SJCRH30 (cell line): ENCODE measurements at places on chromosomes 16 and 17.
A peak's percentile ranks its signal among the peaks of the same experiment; 100 is the strongest.

GRCh38 chr16:81397879-81398520 is 46.6 kb upstream of the CMIP start:
- no peak for DNase-seq

DNA sequence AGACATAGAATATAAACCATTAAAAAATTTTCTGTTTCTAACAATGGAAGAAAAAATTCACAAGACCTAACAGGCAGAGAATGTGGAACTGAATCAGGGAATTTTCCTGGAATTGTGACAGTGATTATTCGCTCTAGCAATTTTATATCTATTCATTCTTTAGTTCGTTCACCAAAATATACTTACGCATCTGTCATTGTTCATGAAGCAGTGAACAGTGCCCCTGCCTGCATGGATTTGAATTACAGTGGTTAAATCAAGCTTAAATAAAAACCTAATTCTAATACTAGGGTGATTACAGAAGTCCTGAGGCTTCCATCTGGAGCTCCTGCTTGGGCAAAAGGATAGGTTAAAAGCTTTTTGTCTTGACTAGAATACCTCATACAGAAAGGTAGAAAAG is 48.6 kb downstream of the ABCA8 start:
- no peak for DNase-seq

GRCh38 chr16:85543536-85543935 is 69.6 kb upstream of the GSE1 start:
- DNase-seq = peak; percentile 91

- no peak for DNase-seq
Observed at GRCh38 chr16:51651061-51651466, 500.0 kb upstream of the SALL1 start.

- no peak for DNase-seq
Observed at GRCh38 chr17:37368577-37368976, 7.2 kb upstream of the C17orf78 start.

- DNase-seq = no peak
Observed at GRCh38 chr16:89005201-89006035, 28.4 kb upstream of the CBFA2T3 start.

DNA sequence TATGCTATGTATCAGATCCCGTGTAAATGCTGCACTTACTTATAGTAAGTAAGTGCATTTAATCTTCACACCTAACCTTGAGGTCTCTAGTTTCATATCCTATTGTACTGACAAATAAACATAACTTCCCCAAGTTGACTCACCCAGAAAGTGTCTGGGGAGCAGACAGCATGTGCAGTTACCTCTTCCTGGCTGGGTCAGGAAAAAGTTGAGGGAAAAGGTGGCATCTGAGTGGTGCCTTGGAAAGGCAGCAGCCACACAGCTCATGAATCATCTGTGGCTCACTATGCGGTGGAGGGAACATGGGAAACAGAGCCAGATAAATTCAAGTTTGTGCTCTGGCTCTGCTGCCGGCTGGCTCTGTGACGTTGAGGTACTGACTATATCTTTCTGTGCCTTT is 382.0 kb upstream of the DYNLRB2 start:
- DNase-seq = no peak

- DNase-seq = no peak
Observed at GRCh38 chr17:64472564-64472963, 23.6 kb downstream of the MILR1 start.

DNA sequence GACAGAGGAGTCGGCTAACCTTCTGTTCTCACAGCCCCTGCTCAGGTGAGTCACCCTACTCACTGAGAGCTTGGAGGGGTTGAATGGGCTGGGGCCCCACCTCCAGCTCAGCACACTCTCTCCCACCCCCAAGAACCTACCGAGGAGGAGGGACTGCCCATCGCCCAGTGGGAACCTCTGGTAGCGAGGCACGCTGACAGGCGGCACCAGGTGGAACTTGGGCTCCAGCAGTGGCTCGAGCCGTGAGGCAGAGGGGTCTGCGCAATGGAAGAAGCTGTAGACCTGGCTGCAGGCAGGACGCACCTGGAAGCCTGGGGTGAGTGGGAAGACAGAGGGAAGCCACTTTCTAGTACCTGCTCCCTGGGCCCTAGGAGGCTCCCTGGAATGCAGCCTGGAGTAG is 28.3 kb downstream of the PIMREG start:
- DNase-seq = peak; percentile 40

DNA sequence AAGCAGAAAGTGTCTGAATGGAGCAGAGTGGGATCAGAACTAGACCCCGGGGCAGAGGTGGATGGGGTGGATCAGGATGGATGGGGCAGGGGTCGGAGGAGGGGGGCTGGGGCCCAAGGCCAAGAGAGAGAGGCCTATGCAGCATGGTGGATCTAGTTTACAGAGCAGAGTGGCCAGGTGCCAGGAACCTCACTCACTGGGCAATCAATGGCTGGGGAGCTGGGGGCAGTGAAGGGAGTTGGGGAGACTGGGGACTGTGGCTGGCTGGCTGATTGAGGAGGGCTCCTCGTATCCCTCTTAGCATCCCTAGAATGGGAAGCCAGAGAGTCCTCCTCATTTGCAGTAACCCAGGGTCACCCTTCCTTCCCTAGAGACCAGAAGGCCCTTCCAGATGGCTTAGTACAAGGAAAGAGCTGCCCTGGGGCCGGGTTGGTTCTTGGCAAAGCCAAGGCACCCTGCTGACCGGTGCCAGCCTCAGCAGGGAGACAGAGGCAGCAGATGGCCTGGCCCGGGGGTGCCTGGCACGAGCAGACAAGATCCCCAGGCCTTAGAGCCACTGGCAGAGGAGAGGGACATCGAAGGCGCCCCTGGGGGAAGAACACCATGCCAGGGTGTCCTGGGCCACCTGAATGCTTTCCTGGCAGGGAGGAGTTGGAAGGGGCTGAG is 36.8 kb downstream of the SRCIN1 start:
- DNase-seq = no peak

- DNase-seq = peak; percentile 74
Observed at GRCh38 chr16:88743693-88744576, 37.6 kb downstream of the CTU2 start.

DNA sequence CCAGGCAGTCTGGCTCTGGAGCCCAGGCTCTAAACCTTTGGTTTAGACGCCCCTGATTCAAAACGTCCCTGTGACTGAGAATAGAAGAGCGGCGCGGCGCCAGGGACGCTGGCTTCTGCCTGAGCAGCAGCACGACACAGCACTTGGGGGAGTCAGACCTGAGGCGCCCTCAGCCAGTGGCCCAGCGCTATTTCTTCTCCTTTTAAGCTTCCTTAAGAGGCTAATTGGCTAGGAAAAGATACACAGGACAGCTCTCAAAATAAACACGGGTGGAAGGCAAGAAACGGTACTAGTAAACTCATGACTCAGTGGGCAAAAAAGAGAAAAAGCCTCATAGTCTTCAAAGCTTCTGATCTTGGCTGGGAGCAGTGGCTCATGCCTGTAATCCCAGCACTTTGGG is 34.9 kb downstream of the GTF3C1 start:
- no peak for DNase-seq

DNA sequence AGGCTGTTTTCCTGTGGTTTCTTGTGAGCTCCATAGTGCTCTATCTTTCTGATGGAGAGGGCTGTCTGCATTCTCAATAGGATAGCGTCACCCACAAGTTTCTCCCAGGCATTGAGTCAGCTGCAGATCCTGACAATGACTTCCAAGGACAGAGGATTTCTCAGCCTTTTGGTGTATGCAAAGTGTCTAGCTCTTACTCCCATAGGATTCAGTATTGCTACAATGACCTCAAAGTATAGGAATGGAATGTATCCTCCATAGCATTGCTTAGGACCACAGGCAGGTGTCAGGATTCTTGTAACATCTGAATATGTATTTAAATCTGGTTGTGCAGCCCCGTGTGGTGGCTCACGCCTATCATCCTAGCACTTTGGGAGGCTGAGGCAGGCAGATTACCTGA is 32.3 kb downstream of the SMIM36 start:
- DNase-seq = peak; percentile 16

- no peak for DNase-seq
Observed at GRCh38 chr16:66687906-66688625, 8.5 kb downstream of the CMTM4 start.

GRCh38 chr16:56047307-56048234 is 143.7 kb upstream of the GNAO1 start:
- DNase-seq = no peak

DNA sequence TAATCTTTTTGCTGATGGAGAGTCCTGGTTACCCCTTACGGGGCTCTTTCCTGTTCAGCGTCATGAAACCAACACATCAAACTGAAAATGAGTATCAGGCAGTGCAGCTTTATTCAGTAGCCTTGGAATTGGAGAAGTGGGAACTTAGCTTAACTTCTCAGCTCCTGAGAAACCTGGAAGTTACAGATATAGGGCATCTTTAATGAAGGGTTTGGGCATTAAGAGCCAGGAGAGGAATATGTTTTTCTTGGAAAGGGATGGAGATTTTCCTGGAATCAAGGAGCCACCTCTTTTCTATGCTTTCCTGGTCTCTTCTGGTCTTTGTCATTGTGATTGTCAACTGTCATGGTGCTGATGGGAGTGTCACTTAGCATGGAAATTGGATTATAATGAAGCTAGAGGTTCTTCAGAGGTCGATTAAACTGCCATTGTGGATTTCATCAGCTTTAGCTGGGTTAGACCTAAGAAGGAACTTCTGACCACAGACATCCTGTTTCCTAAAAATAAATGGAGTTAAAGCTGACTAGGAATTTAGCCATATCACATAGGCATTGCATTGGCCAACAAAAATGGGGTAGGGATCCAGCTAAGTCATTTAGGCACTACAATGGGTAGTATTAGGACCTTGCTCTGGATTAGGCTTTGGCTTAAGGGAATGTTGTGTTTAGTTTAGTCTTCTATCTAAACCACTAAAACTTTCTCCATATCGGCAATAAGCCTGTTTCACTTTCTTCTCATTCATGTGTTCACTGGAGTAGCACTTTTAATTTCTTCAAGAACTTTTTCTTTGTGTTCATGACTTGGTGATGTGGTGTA is 186.4 kb downstream of the BCAS3 start:
- no peak for DNase-seq

DNA sequence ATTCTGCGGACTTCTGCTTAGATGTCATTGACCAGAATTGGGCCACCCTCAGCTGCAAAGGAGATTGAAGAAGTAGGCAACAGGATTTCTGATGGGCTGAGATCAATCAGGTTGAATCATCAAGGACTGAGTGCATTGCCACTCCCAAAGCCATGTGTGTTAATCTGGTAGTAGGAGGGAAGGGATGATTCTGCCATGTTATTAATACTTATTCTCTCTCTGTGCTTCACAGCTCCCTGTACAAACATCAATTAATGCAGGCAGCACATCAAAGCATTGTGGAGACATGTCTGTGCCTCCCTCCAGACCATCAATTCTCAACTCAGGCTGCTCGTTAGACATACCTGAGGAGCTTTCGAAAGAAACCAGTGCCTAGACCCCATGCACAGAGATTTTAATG is 11.6 kb downstream of the LRRC3C start:
- no peak for DNase-seq

DNA sequence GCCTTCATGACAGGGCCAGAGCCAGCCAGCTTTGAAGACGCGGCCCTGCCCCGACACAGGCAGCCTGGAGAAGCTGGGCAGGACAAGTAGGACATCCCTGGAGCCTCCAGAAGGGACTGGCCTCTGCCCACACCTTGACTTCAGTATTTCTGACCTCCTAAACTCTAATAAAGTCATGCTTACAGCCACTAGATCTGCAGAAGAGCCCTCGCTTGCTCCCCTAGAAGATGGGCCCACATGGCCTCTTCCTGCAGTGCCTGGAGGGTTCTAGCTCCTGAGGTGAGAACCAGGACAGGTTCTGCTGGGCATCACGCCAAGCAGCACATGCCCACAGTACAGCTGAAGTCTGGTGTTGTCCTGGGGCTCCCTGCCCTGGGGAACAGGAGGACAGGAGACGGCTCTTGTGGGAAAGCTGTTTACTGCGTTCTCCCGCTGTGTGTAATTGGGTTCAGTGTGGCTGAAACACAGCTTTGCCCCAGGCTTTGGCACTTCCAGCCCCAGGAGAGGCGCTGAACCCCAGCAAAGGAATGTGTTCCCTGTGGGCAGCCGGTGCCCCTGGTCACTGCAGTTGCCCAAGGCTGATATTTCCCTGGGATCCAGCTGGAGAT is 2.6 kb downstream of the APRT start:
- no peak for DNase-seq

GRCh38 chr16:88688013-88688778 is 1.9 kb upstream of the SNAI3 start:
- peak; percentile 46 for DNase-seq

DNA sequence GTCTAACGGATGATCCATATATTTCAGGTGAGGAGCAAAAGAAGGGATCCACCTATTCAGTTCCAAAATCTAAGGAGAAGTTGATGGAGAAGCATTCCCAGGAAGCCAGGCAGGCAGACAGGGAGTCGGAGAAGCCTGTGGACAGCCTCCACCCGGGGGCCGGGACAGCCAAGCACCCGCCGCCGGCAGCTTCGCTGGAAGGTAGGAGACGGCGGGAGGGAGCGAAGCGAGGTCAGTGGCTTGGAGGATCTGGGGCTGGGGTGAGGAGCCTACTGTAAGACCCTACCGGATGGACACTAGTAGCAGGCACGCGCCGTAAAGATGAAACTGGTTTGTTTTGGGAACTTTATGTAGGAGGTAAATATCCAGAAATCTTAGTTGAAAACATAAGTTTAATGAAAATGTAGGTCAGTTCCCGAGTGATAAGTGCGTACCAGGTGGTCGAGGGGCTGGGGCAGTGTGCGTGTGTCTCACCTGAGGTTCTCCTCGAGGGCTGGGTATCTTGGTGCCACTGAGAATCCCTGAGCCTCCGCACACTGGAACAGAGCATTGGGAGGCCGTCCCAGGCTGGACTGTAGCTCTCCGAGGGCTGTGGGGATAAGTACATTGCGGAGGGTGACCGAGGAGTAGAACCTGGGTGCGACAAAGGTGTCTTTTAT is 714 bp downstream of the SPATA33 start:
- DNase-seq = peak; percentile 49

DNA sequence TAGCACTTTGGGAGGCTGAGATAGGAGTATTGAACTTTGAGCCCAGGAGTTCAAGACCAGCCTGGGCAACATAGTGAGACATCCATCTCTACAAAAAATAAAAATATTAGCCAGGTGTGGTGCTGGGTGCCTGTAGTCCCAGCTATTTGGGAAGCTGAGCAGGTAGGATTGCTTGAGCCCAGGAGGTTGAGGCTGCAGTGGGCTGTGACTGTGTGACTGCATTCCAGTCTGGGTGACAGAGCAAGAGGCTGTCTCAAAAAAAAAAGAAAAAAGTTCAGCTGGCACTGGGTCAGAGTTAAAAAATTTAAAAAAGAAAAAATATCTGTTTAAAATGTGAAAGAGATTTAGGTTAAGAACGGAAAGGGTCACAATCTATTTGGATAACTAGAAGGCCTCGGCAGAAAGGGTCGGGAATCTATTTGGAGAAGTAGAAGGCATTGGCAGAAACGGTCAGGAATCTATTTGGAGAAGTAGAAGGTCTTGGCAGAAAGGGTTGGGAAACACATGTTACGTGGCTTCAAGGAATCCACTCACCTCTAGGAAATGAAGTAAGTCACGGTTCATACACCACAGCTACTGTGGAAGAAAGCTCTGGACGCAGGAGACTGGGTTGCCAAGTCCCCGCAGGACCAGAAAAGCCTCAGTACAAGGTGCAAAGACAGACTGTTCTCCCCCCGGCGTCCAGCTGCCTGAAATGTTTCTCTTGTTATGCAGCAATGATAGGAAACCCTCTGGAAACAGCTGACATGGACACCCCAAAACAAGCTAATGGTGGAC is 25.3 kb downstream of the LMF1 start:
- no peak for DNase-seq

- peak; percentile 74 for DNase-seq
Observed at GRCh38 chr17:30095507-30096244, 20.9 kb upstream of the NSRP1 start.

- no peak for DNase-seq
Observed at GRCh38 chr16:66375451-66375850, 9.0 kb downstream of the CDH5 start.

- DNase-seq = no peak
Observed at GRCh38 chr17:69066482-69066881, 5.8 kb upstream of the ABCA9 start.
